ENCODE measurements at places on chromosomes 11 and 22.

DNA sequence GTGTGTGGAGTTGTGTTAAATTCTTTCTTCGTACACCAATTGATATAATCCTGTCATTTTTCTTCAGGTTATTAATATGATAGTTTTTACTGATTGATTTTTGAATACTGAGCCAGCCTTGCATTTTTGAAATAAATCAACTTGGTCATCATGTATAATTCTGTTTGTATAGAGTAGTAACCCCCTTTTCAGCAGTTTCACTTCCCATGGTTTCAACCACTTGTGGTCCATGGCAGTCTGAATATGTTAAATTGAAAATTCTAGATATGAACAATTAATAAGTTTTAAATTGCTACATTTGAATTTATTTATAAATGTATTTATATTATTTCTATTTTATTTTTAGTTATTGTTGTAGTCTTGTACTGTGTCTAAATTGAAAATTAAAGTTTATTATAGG lies 32.6 kb downstream of the MS4A6A start:
- no peak for DNase-seq

GRCh38 chr11:12831471-12832202 lies 157.4 kb downstream of the TEAD1 start:
- no peak for DNase-seq

GRCh38 chr11:15097411-15097810 lies 17.3 kb upstream of the INSC start:
- no peak for DNase-seq

- no peak for DNase-seq
These were observed 147.5 kb downstream of the ELP4 start for GRCh38 chr11:31657091-31657490.

DNA sequence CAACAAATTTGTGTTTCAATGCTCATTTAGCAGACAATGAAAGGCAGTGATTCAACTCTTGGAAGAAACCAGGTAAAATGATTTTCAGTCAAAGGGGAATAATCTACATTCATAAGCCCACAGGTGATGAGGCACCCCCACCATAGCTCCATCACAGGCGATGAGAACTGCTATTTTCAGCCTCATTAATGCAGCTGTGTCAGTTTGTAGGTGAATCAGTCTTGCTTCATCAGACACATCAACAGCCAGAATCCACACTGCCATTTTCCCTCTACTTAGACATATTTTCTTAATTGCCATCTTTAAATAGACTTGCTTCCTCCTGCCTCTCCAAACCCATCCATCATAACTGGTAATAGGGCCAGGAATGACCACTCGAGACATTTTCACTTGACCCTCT lies 701.0 kb downstream of the OPCML start:
- no peak for DNase-seq

DNA sequence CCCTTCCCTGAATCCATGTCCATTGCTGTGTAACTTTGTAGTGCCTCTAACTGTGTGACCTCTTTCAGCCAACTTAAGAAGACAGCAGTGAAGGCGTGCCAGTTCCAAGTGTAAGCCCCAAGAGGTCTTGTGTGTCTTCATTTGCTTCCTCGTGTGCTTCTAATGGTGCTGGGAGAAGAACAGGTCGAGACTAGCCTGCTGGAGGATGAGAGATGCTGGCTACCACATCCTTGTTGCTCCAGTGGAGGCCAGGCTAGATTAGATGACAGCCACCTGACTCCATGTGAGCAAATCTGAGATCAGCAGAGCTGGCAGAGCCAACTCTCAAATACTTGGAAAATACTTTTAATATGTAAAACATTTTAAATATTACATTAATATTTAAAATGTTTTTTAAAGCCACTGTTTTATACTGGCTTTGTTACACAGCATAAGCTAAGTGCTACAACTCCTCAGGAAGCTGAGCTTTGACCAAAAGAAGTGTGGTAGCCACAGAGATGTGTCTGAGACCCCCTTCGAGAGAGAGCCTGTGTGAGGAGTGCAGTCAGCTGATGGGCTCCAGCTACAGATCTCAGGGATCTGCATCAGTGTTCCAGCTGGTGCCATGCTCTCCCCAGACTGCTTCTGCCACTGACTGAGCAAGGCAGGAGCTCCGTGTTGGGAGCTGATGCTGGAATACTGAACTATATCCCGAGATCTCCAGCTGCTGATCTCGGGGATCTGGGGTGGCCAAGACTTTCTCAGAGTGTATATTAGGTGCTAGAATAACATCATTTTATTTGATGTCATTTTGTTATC lies 8.9 kb downstream of the KCNJ11 start:
- no peak for DNase-seq

DNA sequence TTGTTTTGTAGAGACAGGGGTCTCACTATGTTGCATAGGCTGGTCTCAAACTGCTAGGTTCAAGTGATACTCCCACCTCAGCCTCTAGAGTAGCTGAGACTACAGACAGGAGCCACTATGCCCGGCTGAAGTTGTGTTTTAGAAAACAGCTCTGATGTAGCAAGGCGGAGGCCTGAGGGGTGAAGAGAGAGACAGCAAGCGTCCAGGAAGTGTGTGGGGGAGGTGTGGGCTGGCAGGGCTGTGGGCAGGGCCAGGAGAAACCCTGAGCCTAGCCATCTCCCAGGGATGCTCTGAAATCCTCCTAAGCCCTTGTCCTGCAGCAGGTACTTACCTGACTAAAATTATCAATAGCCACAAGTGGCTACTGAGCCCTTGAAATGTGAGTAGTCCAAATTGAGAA lies 16.1 kb upstream of the RPS3 start:
- no peak for DNase-seq

Data from thymus (tissue), 14 donors.